ENCODE measurements at places on chromosomes 1 and 21.

- DNase-seq: no peak
These were observed 1.3 kb downstream of the CATSPER4 start for GRCh38 chr1:26191739-26192138.

DNA sequence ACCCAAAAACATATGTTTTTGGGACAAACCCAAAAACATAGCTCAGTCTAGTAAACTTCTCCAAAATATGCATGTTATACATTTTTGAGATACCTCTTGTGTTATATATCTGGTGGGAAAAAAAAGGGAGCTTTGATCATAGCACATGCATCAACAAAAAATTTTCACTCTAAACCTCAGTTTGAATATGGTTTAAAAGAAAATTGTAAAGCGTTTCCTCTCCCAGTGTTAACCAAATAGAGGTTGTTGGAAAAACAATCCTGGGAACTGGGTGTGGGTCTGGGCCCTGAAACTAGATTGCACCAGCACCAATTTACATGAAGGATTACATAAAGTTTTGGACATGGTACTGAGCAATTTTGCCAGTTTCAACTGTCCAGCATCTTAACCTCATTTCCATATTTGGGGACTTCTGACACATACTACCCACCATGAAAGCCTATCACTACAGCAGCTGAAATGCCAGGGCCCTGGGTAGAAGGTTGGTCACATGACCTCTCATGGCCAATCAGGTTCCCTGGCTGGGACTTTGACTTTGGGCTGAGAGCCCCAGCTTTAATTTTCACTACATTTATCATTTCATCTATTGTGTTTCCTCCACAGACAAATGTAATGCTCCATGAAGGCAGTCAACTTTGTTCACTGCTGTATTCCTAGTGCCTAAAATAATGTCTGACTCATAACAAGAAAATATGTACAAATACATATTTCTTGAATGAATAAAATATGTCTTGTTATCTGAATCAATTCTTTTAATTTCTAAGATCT is 150.7 kb downstream of the SETD4 start:
- no peak for DNase-seq

GRCh38 chr1:185896863-185897262 is 162.7 kb downstream of the HMCN1 start:
- DNase-seq: no peak

DNA sequence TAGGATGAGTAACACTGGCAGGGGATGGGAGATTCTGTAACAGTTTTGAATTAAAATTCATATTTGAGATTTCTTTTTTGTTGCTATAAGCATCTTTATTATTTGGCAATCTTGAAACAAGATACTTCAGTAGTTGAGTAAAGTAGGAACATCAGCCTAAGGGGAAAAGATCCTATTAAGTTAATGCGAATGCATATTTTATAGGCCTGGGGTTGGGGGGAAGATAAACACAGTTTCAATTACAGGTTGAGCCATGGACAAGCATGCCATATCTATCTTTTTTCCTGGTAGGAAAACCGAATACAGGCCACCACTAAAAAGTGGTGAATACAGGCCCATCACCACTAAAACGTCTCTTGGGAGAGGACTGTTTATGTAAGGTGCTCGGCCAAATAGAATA is 32.3 kb downstream of the SMAP2 start:
- DNase-seq: no peak

DNA sequence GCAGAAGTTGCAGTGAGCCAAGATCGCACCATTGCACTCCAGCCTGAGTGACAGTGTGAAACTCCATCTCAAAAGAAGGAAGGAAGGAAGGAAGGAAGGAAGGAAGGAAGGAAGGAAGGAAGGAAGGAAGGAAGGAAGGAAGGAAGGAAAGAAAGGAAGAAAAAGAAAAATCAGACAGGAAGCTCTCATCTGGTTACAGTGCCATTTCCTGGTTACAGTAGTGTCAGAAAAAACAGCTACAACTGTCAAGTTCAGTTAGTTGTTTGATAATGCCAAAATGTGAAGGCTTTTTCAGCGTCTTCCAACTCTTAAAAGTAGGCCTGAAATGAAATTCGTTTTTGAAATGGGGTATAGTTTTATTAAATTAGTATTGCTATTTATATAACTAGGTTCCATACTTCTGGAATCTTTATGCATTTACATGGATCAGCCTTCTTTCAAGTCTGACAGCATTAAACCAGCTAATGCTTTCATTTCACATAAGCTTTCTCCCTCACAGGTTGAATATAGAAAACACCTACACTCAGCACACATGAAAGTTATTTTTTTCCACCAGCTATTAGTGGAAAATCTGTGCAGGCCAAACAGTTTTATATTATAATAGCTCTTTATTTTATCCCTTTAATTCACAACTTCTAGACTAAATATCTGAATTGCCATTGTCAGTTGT is 21.2 kb downstream of the PTPN22 start:
- DNase-seq: no peak

DNA sequence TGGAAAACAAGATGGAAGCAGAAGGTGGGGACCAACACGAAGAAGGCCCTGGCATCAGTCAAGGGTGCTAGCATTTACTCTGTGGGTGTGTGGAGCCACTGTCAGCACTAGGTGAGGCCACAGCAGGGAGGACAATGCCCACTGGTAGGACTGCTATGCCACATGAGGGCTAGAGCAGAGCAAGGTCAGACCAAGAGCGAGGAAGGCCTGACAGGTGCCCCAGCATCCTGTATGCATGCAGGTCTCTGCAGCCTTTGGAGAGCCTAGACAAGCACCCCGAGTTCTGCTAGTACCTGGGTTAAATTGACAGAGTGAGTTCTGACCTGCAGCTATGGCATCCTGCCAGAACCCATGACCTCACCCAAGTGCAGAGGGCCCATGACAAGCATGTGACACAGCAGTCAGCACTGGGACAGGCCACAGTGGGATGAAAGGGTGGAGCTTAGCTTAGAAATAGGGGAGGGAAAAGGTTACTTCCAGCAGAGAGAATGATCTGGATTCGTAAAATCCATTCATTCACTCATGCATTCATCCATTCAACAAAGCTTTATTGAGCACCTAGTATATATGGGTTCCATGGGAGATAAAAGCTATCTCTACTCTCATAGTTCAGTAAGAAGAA is 9.0 kb upstream of the CSF1 start:
- DNase-seq: peak; percentile 48

- DNase-seq: peak; percentile 33
These were observed at the start of gene CFAP126 for GRCh38 chr1:161367684-161368400. TSS of gene CFAP126 (minus strand) at chr1:161367876. CDS start at chr1:161367868, 8 bp downstream.

DNA sequence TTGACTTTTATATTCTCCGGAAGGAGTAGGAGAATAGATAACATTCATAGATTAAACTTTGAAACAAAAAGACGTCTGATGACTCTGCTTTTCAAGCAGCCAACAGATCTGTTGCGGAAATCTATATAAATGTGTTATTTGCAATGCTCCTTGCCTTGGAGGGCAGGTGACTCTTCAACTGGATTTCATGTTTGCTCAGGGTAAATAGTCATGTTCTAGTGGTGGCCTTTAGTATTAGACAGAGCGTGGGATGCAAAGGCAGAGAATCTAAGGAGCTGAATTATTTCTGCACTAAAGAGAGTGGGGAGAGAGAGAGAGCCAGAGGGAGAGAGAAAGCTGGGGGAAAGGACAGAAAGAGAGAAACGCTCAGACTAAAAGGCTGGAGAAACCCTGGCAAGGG is 454.3 kb downstream of the AJAP1 start:
- no peak for DNase-seq

- no peak for DNase-seq
These were observed 39.7 kb downstream of the ADARB1 start for GRCh38 chr21:45114072-45114471.

DNA sequence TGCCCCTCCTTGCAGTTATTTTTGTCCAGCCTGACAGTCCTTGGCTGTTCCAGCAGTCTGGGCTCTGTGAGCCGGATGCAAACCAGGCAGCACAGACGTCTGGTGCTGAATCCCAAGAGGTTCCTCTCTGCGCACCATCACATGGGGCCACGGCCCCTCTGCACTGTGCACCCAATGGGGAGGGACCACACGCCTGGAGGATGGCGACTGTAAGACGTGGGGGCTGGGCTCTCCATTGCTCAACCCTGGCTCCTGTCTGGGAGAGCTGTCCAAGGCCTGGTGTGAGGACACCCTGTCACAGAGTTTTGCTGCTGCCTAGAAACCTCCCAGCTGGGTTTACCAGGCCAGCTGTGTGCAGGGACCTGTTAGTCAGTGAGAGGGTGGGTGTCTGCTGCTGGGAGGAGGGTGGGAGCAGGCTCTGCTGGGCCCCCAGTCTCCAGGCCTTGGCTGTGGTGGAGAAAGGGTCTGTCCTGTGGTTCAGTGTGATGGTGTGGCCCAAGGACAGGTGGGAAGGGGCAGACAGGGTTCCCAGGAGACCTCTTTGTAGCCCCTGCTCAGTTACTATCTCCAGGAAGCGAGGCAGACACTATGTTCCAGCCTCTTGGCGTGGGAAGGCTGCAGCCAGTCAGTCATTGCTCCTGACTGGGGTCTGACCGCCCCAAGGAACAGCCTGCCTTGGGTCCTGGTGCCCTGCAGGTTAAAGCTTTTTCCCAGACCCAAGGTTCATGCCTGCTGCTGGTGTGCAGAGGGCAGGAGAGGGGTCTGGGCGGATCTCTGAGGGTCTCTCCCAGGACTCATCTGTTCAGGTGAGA is 13.8 kb downstream of the HEYL start:
- no peak for DNase-seq

DNA sequence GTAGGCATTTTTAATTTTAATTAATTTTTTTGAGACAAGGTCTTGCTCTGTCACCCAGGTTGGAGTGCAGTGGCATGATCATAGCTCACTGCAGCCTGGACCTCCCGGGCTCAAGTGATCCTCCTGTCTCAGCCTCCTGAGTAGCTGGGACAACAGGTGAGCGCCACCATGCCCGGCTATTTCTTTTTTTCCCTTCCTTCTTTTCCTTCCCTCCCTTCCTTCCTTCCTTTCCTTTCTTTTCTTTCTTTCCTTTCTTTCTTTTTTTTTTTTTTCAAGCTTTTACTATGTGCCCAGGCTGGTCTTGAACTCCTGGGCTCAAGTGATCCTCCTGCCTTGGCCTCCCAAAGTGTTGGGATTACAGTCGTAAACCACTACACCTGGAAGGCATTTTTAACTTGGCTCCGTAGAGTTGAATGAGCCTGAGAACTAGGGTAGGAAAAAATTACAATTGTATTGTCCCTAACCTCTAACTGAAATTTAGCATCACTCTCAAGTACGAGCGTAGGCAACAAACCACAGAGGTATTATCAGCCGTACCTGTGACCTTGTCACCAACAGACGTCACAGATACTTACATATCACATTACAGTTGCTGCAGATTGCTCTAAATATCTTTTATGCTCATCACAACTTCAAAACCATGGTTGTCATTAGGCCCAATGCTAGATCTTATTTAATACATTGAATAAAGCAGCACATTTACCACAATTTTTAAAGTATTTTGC is 8.0 kb downstream of the RUNX3 start:
- no peak for DNase-seq

DNA sequence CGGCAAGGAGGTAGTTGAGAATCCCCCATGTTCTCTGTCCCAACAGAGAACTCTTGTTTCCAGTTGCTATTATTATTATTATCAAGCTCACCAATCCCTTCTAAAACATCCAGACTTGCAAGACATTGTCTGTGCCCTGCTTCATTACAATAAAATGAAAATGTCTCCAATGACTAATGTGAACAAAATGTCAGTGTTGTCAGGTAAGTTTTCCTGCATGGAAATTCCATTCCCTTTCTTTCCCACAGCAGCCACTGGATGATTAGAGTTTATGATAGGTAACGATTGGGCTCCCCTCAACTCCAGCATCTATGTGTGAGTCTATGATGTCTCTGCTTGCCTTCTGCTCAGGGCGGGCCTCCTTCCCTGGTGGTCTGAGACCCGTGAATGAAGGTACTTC is 8.9 kb upstream of the DYRK1A start:
- DNase-seq: no peak

GRCh38 chr1:74530892-74531291 is 18.5 kb upstream of the LRRC53 start:
- no peak for DNase-seq

DNA sequence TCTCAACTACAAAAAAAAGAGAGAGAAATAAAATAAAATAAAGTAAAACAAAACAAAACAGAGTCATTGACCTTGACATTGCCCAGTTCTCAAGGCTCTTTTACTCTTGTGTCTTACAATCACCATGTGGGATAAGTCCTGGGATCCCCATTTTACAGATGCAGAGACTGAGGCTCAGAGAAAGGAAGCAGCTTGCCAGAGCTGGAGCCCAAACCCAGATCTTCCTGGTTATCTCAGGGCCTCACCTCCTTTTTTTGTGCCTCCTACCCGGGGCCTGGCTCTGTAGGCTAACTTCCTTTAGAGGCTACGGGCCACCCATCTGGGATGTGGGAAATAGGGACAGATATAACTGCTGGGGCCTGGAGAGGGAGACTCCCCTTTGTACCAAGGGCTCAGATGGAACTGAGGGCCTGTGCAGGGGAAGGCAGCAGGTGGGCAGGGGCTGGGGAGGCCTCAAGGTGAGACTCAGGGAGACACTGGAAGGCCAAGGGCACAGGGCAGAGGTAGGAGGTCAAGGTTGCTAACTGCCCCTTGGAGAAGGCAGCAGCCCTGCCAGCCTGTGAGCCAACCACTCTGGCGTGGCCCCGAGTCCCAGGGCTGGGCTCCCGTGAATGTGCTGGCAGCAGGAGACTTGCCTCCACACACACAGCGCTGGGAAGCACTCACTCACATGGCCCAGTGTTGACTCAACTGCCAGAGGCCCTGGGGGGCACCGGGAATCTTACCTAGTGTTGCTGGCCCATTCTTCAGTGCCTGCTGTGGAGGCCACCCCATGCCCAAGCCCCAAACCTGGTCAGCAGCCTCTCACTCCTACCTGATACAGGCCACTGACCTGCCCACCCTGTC is 6.5 kb upstream of the ECE1 start:
- DNase-seq: no peak

- DNase-seq: no peak
These were observed 151.4 kb downstream of the ZSCAN20 start for GRCh38 chr1:33623811-33624210.

DNA sequence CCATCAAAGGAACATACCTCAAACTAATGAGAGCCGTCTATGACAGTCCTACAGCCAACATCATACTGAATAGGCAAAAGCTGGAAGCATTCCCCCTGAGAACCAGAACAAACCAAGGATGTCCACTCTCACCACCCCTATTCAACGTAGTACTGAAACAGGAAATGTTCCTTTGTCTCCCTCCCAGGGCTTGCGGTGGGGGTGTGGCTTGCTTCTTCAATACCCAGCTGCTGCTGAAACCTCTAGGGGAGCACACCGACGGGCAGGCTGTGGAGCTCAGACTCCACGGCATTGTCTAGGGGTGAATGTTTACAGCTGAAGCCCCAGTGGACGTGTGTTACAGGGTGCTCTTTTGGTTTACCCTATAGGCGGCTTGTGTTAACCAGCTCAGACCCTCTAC is 30.5 kb upstream of the B3GALT2 start:
- no peak for DNase-seq

DNA sequence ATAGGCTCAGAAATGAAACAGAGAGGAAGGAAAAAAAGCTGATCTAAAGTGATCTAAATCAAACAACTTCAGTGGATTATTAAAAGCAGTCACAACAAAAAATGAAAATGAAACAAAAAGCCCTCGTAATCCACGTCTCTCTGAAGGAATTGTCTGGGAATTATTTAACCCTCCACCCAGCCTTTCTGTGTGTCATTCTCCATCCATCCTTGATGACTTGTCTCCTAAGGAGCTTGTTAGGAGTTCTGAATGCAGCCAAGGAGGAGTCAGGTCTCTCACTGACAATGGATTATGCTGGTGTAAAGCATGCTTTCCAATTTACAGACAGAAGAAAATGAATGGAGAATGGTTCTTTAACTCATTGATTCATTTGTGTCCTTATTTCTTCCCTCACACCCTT is 359.3 kb upstream of the RUNX1 start:
- DNase-seq: no peak

Data from retinal pigment epithelial cell (primary cell).